Esophagus muscularis mucosa (tissue), 4 donors: ENCODE measurements at places on chromosomes 3 and 15. TPM values are rescaled to one million over a fixed set of nuclear protein-coding genes. Genes with fewer than 3 reads are reported as not detected.

GRCh38 chr3:71315431-71315830 lies 268.1 kb downstream of the FOXP1 start:
- H3K4me3 ChIP-seq, result no peak overlapping the region
- H3K4me1 ChIP-seq, result peaks cover 14% of the 10 kb centered on the region
- no peak for DNase-seq
- no peaks in the 10 kb centered on the region for H3K36me3 ChIP-seq
- H3K27me3 ChIP-seq, result no peaks in the 10 kb centered on the region

GRCh38 chr3:53566461-53567145 lies 72.2 kb downstream of the CACNA1D start:
- no peaks in the 10 kb centered on the region for H3K27me3 ChIP-seq
- no peaks in the 10 kb centered on the region for H3K4me1 ChIP-seq
- H3K4me3 ChIP-seq, result no peak overlapping the region
- DNase-seq, result no peak

DNA sequence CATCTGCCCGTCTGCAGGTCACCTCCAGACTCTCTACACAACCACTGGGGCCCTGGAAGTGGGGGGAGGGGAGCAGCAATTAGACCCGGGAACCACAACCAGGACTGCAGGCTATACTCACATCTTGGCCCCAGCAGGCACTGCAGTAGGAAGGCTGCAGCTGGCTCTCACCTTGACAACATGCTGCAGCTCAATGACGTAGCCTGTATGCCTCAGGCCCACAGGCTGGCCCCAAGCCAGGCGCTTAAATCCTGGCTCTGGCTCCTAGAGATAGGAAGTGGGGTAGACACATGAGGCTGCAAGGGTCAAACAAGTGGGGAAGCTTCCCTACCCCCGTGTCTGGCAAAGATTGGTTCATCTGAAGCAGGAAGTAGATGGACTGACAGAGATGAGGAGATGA lies 4.6 kb upstream of the QRICH1 start:
- no peak overlapping the region for H3K4me3 ChIP-seq
- peaks cover 74% of the 10 kb centered on the region for H3K36me3 ChIP-seq
- H3K27ac ChIP-seq, result no peak overlapping the region
- DNase-seq, result no peak
- H3K27me3 ChIP-seq, result no peaks in the 10 kb centered on the region

- H3K27ac ChIP-seq, result no peak overlapping the region
- DNase-seq, result no peak
- no peaks in the 10 kb centered on the region for H3K27me3 ChIP-seq
- no peak overlapping the region for H3K4me3 ChIP-seq
Measured at GRCh38 chr15:29121907-29122306, 147.7 kb downstream of the NSMCE3 start.

DNA sequence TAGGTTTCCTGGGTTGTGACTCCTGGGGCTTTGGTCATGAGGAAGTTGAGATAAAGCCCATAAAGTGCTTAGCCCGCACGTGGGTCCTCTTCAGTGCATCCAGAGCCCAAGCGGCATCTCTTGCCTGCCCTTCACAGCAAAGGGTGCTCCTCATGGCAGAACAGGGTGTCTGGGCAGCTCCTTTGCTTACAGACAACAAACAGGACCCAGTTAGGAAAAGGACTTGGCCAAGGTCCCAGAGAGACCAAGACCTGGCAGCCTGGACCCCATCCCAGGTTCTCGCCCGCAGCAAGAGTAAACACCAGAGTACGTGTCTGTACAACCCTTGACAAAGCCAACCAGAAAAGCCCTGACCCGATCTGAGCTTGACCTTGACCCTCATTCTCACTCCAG lies 27.0 kb downstream of the ALS2CL start:
- H3K27me3 ChIP-seq, result no peaks in the 10 kb centered on the region
- no peak overlapping the region for H3K4me3 ChIP-seq
- H3K4me1 ChIP-seq, result peaks cover 19% of the 10 kb centered on the region
- no peak for DNase-seq

- no peak for DNase-seq
- no peak overlapping the region for H3K4me3 ChIP-seq
- H3K27ac ChIP-seq, result no peak overlapping the region
- no peaks in the 10 kb centered on the region for H3K36me3 ChIP-seq
Measured at GRCh38 chr3:154799800-154800199, 280.3 kb upstream of the MME start.

DNA sequence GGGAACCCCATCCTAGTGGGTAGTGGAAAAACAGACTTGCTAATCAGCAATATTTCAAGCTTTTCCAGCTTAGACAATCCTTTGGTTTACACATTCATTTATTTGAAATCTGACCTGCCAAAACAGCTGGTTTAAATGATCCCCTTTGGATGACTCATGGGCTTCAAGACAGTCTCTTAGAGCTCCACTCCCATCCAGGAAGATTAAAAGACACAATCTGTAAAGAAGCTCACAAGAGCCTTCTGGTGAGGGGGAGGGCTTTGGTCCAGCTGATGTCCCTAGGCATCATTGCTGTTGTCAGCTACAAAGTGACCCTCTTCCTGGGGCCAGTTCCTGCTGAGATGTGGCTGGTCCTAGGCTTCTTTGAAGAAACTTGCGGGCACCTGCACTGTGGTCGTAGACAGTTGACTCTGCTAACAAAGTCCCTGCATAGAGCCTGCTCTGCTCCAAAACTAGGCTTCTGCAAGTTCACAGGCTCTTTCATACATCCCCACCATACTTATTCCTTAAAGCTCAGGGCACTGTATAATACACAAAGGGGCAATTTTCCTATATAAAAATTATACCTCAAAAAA lies 73.7 kb downstream of the IGSF11 start:
- no peak for DNase-seq
- H3K27me3 ChIP-seq, result no peaks in the 10 kb centered on the region
- H3K27ac ChIP-seq, result no peak overlapping the region
- H3K4me1 ChIP-seq, result no peaks in the 10 kb centered on the region
- H3K36me3 ChIP-seq, result no peaks in the 10 kb centered on the region
- no peak overlapping the region for H3K4me3 ChIP-seq

GRCh38 chr3:16841041-16841753 lies 43.6 kb upstream of the PLCL2 start:
- no peaks in the 10 kb centered on the region for H3K36me3 ChIP-seq
- peaks cover 7% of the 10 kb centered on the region for H3K4me1 ChIP-seq
- no peak overlapping the region for H3K27ac ChIP-seq
- no peaks in the 10 kb centered on the region for H3K27me3 ChIP-seq
- H3K4me3 ChIP-seq, result no peak overlapping the region

- peaks cover 57% of the 10 kb centered on the region for H3K4me1 ChIP-seq
- no peak overlapping the region for H3K4me3 ChIP-seq
Measured at GRCh38 chr15:56988219-56988618, 69.8 kb downstream of the TCF12 start.

DNA sequence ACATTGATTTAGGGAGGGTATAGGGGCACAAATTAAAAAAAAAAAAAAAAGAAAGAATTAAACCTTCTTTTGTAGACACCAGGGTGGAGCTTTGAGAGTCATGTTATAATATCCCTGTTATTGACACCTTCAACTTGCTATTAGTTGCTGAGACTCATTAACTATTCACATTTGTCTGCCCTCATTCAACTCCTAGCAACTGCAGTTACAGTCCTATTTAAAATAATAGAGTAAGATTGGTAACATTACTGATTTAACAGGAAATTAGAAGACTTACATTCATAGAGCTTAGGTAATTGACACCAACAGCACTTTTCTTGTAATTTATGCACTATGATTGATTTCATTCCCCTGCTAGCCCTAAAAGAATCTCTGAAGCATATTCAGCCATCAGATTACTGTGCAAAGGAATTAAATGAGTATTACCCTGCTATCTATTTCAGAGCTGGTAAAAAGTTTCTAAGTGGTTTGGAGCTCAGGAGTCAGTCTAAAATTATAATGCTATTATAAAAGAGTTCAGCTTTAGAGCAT lies 148.8 kb upstream of the TBL1XR1 start:
- no peak overlapping the region for H3K4me3 ChIP-seq
- peaks cover 72% of the 10 kb centered on the region for H3K4me1 ChIP-seq
- H3K27ac ChIP-seq, result peak overlapping the region; percentile 88
- no peak for DNase-seq
- H3K27me3 ChIP-seq, result no peaks in the 10 kb centered on the region

DNA sequence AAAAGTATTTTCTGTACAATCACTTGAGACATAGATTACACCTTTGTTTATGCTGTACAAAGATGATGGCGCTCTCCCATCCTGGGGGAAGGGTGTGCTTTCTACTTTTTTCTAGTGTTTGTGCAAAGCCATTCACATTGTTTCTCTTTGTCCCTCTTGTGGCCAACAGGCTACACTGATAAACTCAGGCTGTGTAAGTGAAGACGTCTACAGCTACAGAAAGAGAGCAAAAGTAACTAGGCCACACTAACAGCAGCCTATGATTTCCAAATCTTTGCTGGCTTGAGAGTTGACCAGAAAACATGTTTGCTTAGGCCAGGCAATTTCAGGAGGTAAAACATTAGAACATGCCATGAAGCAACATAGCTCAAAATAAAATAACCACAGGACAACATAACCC lies 75.1 kb downstream of the FOXB1 start:
- no peak overlapping the region for H3K27ac ChIP-seq
- no peak overlapping the region for H3K4me3 ChIP-seq

GRCh38 chr15:86336051-86336788 lies 256.5 kb downstream of the AGBL1 start:
- H3K4me1 ChIP-seq, result no peaks in the 10 kb centered on the region
- H3K27me3 ChIP-seq, result no peaks in the 10 kb centered on the region
- no peaks in the 10 kb centered on the region for H3K36me3 ChIP-seq
- no peak overlapping the region for H3K4me3 ChIP-seq

DNA sequence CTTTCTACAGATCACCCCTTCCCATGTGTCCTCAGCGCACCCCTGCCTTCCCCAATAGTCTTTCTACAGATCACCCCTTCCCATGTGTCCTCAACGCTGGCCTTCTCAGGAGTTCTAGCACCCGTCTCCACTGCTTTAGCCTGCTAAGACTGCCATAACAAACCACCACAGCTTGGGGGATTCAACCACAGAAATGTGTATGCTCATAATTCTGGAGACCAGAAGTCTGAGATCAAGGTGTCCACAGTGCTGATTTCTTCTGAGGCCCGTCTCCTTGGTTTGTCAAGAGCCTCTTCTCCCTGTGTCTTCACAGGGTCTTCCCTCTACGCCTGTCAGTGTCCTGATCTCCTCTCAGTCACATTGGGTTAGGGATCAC lies 68.1 kb upstream of the CGNL1 start:
- no peak for DNase-seq
- no peak overlapping the region for H3K27ac ChIP-seq
- peaks cover 21% of the 10 kb centered on the region for H3K4me1 ChIP-seq
- H3K27me3 ChIP-seq, result no peaks in the 10 kb centered on the region
- H3K4me3 ChIP-seq, result no peak overlapping the region
- no peaks in the 10 kb centered on the region for H3K36me3 ChIP-seq

DNA sequence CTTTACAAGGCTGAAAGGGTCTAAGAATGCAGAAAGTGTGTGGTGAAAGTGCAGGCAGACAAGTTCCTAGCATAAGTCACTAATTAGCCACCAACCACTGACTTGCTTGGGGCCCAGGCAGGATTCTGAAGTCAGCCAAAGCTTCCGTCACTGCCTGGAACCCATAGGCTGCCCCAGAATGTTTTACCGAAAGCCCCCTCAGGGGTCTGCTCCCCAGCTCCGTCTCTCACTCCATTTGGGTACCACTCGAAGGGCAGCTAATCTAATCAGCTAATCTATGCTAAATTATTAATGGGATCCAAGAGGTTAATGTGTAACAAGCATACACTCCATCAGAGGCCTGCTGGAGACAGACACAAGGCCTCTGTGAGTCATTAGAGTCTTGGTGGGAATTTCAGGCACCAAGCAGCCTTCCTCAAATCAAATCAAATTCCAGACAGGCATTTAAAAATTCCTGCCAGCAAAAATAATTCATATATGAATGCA lies 13.2 kb downstream of the ADAMTS9 start:
- peaks cover 29% of the 10 kb centered on the region for H3K4me1 ChIP-seq
- peaks cover 4% of the 10 kb centered on the region for H3K36me3 ChIP-seq
- H3K4me3 ChIP-seq, result no peak overlapping the region
- H3K27me3 ChIP-seq, result no peaks in the 10 kb centered on the region
- peak; percentile 53 for DNase-seq

DNA sequence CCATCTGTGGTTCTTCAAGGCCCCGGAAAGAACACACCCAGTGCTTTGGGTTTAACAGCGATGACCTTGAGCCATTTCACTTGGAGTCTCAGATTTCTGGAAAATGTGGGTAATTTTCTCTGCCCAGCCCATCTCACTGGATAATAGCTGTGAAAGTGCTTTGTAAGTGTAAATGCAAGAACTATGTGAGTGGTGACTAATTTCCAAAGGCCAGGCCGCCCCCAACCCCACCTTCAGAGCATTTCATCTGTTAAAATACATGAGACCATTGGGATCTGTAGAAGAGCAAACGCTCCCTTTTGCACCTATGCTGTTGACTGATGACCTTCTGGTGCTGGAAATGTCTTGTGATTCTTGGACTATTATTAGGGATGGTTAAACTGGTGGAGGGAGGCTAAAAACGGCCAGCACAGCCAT lies 196.8 kb upstream of the LPP start:
- H3K36me3 ChIP-seq, result no peaks in the 10 kb centered on the region
- peaks cover 16% of the 10 kb centered on the region for H3K4me1 ChIP-seq
- no peak overlapping the region for H3K27ac ChIP-seq
- DNase-seq, result no peak
- no peak overlapping the region for H3K4me3 ChIP-seq

DNA sequence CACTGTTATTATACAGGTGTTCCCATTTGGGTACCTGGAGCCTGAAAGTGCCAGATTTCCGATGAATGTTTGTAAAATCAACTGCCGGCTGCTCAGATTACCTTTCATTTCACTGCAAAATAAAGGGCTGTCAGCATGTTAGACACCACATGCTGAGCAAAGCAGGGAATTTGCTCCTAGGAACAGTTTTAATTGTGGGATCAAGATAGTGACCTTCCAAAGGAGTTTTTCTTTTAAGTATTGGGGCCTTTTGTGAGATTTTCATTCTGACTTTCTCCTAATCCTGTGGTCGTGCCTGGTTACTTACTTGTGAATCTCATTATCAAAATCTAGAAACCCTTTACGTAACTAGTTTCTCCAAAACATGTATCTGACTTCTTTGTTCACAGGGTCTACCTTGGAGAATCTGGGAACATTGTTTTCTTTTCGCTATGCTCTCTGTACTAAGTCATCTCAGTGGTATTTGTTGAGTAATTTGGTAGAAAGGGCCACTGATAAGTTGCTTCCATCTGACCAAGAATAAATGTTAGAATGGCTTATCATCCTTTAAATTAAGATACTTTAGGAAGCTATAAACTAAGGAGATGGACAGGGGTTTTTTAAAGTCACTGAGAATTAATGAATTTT lies 40.8 kb upstream of the LRTM1 start:
- H3K4me1 ChIP-seq, result no peaks in the 10 kb centered on the region
- H3K27me3 ChIP-seq, result no peaks in the 10 kb centered on the region
- H3K4me3 ChIP-seq, result no peak overlapping the region

- DNase-seq, result peak; percentile 66
- no peak overlapping the region for H3K27ac ChIP-seq
- no peak overlapping the region for H3K4me3 ChIP-seq
- no peaks in the 10 kb centered on the region for H3K4me1 ChIP-seq
- H3K36me3 ChIP-seq, result no peaks in the 10 kb centered on the region
- H3K27me3 ChIP-seq, result no peaks in the 10 kb centered on the region
Measured at GRCh38 chr3:67204951-67205350, 206.8 kb downstream of the KBTBD8 start.

Gene GOLGA6L7
- not detected for total RNA-seq

Gene LSMEM2
- total RNA-seq, result not detected

Gene TMEM207
- total RNA-seq, result not detected

Gene LDHAL6B
- total RNA-seq, result not detected

Gene DPPA2
- not detected for total RNA-seq

Gene GMPPB
- 16.5 TPM for total RNA-seq

Gene KNG1
- not detected for total RNA-seq

Gene UNC13C
- total RNA-seq, result 0.17 TPM
